Motor neuron (in vitro differentiated cells): ENCODE measurements at places on chromosomes 6 and 20. TPM values are rescaled to one million over a fixed set of nuclear protein-coding genes. Genes with fewer than 3 reads are reported as not detected.

MATN4 gene
- 0.28 TPM in 1 of 2 replicates, not detected in the other for total RNA-seq

- no peak for ATAC-seq
Measured at GRCh38 chr6:75344455-75344854, 59.9 kb upstream of the TMEM30A start.

DNA sequence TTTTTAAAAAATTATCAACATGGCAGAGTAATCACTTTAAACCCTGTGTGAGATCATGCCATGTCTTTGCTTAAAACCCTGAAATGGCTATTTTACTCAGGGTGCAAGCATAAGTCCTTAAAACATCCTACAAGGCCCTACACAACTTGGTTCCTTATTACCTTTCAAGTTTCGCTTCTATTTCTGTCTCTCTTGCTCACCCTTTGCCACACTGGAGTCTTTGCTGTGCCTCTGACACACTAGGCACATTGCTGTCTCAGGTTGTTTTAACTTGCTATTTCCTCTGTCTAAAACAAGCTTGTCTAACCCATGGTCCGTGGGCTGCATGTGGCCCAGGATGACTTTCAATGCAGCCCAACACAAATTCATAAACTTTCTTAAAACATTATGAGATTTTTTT lies 55.6 kb downstream of the KIAA0408 start:
- no peak for ATAC-seq

SLX4IP gene
- total RNA-seq: 7.9 and 8.1 TPM in 2 replicates

OR2J3 gene
- 0.15 and 0.17 TPM in 2 replicates for total RNA-seq

- no peak for ATAC-seq
Measured at GRCh38 chr20:53934421-53935343, 135.7 kb downstream of the BCAS1 start.

DNA sequence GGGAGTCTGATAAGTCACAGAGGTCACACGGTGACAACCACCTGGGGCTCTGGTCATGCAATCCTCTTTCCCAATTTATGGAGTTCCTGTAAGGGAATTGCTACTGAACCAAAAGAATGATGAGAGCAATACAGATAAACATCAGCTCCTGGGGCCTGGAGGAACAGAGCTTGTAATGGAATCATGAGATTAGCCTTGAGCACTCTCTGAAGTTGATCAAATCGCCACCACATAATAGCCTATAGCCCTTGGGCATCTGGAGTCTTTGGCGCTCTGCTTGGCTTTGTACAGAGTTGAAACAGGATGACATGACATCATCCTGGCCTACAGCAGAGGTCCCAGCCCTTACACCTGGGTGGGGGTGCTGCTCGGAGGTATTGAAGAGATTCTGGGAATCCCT lies 154.3 kb upstream of the DTNBP1 start:
- no peak for ATAC-seq

DNA sequence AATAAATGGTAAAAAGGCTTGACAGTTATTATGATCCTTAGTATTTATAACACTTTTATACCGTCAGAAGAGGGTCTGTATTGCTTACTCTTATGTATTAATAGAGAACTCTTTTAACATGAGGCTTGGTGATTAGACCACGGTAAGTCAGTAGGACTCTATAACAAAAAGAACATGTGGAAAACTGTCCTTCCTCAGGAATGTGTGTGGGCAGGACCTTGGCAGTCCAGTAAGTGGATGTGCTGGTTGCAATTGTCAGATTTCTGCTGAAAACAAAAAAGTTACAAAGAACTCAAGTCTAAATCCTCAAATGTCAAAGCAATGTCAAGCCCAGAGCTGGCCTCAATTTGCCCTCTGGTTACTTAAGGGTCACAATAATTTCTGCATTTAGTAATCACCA lies 81.1 kb downstream of the PLCG1 start:
- no peak for ATAC-seq

DNA sequence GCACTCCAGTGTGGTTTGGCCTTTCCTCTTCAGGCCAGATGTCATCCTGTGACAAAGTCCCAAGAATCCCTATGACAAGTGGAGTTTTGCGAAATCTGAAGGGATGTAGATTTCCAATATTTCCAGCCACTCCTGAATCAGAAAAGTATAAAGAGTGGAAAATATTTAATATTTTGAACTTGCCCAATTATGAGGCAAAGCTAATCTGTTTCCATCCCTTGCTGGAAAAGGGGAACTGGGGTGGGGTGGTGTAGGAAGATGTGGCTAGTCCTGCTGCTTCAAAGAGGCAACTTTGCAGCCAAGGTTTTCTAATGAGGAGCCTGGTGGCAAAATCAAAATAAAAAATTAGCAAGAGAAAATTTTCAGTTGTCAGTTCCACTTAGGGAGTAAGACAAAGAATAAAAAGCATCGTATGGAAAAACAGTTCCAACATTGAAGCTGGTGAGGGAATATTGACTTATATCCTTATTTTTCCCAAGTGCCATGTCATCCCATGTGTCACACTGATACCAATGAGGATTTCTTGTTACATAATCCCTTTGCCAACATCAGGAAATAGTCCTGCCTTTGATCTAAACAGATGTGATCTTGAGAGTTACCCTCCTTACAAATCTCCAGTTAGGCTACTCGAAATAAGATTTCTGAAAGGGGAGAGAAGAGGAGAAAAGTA lies 480.0 kb upstream of the JARID2 start:
- no peak for ATAC-seq

DNA sequence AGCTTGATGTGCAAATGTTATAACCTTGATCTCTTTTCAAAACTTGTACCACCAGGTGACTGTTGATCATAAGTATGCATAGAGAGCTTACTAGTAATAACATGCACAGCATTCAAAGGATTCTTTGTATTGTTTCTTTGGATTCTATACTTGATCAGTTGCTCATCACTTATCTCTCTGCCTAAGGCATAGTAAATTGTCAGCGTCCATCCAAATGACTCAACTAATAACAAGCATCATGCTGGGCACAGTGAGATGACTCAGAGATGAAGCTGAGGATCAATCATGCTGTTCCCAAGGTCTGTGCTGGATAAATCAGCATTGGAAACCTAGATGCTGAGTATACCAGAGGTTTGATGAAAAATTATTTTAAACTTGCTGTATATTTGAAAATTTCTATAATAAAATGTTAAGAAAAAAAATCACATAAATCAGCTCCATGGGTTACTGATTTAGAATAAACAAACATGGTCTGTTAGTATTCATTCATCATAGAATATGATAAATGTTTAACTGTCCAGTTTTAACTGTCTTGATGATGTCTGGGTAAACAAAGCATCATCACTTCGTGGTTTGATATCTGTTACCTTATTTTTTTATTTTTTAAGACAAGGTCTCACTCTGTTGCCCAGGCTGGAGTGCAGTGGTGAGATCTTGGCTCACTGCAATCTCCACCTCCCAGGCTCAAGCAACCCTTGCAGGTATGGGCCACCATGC lies 45.6 kb upstream of the SGK1 start:
- peak; percentile 80 for ATAC-seq

TRAM2 gene
- total RNA-seq: 17.4 and 18.3 TPM in 2 replicates

METTL24 gene
- total RNA-seq: not detected in 2 replicates

NFKBIL1 gene
- total RNA-seq: 24.2 and 31.2 TPM in 2 replicates

- no peak for ATAC-seq
Measured at GRCh38 chr6:21390532-21391213, 202.9 kb upstream of the SOX4 start.

- ATAC-seq: no peak
Measured at GRCh38 chr6:14454473-14454775, 336.9 kb downstream of the CD83 start.

DNA sequence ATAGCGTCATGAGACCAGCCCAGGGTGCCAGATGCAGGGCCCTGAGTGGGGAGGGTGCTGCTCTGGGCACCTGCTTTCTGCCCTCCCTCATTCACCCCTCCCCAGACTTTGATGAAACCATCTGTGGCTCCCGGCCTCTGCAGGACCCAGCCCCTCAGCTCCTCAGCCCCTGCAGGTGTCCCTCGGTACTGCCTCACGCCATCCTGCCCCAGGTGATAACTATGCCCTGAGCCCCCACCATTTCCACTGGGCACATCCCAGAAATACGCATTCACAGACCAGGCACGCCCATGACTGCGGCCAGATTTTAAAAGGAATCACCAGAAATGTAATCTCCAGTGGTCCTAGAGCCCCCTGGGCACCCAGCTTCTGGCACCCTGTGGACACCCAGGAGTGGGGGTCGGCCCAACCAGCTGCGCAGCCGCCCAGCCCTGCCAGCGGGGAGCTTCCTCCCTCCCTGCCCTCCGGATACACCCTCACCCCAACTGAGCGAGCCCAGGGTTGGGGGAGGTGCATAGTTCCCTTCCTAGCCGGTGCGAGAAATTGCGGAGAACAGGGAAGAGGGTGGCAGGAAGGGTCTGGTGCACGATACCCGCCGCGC lies 615 bp upstream of the NTSR1 start:
- peak; percentile 59 for ATAC-seq

DNA sequence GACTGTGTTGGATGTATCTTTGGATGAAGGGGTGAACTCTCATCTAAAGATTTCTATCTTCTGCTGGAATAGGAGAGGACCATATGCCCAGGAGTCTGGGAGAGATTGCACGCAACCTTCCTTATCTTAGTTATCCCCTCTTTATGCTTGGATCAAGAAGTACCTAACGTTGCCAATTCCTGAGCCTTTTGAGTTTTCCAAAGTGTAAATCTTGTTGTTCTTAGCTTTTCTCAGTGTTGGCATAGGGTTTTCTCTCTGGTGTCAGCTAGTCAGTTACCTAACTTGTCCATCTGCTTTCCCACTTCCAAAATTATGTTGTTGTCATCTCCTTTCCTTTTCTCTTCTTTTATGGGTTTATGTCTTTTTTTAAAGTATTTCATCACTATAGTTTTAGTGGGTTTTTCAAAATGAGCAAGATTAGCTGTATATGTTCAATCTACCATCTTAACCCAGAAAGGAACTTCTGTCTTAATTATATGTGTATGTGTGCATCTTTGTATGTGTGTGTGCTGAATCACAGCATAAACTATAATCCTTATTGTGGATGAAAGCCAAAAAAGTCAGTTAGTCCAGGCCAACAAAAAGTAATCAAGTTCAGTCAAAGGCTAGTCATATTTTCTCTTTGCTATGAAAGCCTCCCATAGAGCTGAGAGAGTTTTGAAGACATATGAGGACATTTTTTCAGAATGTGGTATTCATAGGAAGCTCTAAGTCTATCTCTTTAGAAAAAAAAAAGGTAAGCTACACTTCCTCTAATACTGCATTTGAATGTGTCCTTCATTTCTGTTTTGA lies 72.1 kb downstream of the KHDC1L start:
- ATAC-seq: no peak

RIOK1 gene
- 26.2 and 27.9 TPM in 2 replicates for total RNA-seq

CGA gene
- total RNA-seq: 0.23 and 0.33 TPM in 2 replicates

DNA sequence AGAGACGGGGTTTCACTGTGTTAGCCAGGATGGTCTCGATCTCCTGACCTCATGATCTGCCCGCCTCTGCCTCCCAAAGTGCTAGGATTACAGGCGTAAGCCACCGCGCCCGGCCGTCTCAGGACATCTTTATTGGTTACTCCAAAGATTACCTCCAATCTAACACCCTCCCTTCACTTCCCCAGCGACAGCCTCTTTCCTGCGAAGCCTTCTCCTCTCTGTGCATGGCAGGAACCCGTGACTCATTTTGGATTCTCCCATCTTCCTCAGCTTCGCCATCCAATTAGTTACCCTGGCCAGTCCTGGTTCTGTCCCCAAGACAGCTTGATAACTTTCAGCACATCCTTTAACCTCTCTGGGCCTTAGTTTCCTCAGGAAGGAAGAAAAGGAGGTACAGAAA lies 51.3 kb upstream of the TOX2 start:
- ATAC-seq: no peak

DNA sequence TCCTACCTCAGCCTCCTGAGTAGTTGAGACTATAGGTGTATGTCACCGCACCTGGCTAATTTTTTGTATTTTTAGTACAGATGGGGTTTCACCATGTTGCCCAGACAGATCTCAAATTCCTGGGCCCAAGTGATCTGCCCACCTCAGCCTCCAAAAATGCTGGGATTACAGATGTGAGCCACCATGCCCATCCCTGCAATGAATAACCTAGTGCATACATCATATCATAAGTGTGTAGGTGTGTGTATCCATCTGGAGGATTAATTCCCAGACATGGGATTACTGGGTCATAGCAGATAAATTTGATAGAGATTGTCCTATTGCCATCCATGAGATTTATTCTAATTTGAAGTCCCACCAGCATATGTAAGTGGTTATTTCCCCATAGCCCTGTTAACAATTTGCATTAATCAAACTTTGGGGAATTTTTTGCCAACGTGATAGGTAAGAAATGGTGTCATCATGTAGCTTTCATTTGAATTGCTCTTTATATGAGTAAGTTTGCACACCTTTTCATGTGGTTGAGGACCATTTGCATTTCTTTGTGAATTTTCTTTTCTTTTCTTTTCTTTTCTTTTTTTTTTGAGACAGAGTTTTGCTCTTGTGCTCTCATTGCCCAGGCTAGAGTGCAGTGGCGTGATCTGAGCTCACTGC lies 29.9 kb upstream of the BACH2 start:
- ATAC-seq: no peak

PDE10A gene
- total RNA-seq: 0.59 and 1.0 TPM in 2 replicates
